Stimulated activated CD8-positive, alpha-beta memory T cell treated with anti-CD3 and anti-CD28 coated beads, Interleukin-4, amount 100 ng/mL, for 1 hour (primary cell): ENCODE measurements at places on chromosomes 1 and 21.

- DNase-seq: no peak
Measured at GRCh38 chr1:200731654-200732332, 6.9 kb upstream of the CAMSAP2 start.

DNA sequence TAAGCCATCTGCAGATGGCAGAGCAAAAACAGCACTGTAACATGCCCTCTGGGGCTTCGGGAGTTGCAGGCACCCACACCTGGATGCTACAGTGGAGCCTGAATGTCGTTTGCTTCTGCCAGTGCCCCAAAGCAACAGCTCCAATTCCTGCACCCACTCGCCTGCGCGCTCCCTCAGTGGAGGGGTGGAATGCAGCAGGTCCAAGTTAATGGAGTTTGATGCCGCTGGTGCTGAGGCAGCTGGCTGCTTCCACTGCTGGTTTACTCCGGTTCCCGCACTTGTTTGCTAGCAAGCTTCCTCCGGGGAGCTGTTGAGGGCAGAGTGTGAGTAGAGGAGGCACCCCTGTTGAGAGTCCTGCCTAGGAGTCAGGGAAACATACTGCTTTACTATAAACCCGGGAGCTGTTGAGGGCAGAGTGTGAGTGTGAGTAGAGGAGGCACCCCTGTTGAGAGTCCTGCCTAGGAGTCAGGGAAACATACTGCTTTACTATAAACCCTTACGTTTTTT lies 584.0 kb upstream of the TMPRSS15 start:
- no peak for DNase-seq

- DNase-seq: no peak
Measured at GRCh38 chr21:36035381-36035791, 24.9 kb downstream of the SETD4 start.

- no peak for DNase-seq
Measured at GRCh38 chr1:8721679-8722324, 95.6 kb downstream of the RERE start.

GRCh38 chr1:99481391-99481996 lies 164.4 kb upstream of the PALMD start:
- DNase-seq: no peak

DNA sequence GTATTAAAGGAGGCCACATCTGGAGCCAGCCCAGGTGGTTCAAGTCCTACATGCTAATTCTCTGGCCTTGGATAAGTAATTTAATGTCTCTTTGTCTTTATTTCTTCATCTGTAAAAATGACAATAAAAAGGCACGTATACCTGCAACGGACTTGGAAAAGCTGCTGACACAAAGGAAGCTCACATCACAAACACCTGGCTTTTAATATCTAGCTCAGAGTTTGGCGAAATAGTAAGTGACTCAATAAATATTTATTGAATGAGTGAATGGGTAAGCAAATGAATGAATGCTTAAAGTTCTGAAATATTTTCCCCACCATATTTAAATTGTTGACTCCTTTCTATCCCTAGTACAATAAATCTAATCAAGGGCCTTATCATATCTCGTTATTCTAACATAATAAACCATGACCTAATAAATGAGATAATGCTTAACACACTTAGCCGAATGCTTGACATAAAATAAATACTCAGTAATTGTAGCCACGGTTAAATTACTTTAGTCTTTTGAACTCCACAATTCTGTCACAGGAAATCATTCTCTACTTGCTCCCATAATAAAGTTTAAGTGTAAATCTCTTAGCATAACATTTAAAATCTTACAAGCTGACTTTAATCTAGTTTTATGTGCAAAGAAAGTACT lies 74.7 kb upstream of the PALMD start:
- DNase-seq: no peak

DNA sequence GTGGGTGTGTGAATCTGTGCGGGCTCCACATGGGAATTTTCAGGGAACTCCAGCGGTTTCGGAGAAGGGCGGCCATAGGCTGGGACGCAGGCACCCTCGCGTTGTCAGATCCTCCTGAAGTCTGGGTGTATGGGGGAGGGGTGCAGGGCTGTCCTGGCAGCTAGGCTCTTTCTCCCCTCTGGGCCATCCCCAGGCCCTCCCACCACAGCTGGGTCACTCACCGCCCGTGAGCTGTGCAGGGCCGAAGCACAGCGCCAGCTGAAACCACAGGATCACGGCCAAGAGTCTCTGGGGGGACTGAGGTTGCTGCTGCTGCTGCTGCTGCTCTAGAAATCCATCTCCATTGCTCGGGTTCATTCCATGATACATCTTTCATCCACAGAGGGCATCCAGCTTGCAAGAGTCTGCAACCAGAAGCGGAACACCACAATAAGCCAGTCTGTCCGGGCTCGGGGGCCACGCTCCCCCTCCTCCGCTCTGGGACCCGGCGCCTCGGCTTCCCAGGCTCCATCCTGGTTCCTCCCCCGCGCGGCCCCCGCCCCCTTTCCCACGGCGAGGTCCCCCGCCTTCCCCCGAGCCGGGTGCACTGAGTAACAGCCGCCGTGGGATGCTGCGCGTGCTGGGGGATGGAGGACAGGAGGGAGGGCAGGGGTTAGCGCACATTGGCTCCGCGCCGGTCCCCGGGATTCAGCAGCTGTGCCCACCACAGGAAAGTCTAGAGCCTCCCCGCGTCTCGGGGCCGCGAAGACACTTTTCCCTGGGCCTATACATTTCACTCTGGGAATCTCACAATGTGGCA lies 720 bp downstream of the SUSD4 start:
- DNase-seq: no peak

GRCh38 chr1:233656032-233656635 lies 42.2 kb downstream of the KCNK1 start:
- no peak for DNase-seq

DNA sequence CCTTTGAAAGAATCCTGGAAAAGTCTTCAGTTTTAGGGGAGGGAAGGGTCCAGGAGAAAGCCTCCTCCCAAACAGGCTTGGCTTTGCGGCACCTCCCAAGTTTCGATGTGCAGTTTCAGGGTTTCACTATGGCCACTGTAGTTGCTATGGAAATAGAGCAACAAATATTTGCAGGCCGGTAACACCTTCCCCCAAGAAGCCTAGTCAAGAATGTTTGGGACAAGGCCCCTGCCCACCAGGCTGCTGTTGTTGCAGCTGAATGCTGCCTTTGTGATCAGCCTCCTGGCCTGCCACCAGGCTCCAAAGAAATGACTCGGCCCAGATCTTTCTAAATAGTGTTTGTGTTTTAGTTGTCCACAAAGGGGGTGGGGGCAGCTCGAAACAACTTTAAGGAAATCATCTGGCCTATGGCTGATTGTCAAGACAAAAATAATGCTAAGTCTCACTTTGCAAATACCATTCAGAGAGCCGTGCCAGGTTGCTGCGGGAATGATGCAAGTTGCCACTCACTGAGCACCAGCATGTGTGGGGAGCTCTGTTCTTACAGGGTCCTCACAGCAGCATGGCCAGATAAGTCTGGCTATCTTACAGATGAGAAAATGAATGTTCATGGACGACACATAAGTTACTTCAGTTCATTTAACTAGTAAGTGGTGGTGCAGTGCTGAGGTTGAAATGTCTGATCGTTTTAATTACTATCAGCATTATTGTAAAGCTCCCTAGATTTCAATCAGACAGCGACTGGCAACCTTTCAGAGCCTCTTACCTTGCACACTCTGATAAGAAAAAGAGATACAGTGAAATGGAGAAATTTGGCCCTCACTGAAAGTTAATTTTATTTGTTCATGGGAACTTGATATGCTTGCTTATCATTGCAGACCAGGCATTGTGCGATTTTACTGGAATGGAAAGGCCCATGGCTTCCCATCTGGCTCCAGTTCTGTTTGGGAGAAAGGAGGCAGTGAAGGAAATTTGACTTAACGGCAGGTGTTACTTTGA lies 91.2 kb upstream of the JUN start:
- DNase-seq: no peak

GRCh38 chr1:114349891-114350605 lies 161.0 kb downstream of the TRIM33 start:
- no peak for DNase-seq

GRCh38 chr1:220182656-220183055 lies 88.7 kb downstream of the IARS2 start:
- DNase-seq: no peak

DNA sequence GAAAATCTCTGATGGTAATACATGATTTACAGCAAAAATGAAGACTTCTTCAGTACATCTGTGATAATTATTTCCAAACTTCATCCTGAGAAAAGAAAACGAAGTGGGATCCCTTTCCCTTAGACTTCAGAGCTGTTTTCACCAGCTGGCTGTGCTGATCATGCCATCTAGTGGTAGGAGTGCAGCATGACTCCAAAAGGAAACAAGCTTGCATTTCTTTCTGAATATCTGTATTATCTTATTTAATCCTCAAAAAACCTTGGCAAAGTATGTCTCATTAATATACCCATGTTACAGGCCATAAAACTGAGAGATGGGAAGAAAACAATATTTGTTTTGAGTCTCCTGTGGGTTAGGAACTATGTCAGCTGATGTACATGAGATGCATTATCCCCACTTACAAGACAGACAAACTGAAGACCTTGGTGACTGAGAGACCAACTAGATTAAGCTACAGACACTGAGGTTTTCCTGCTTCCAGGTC lies 9.8 kb upstream of the GJA8 start:
- no peak for DNase-seq

- no peak for DNase-seq
Measured at GRCh38 chr1:176017722-176018121, 189.4 kb downstream of the COP1 start.

GRCh38 chr1:35398739-35399138 lies 130.2 kb downstream of the ZMYM4 start:
- DNase-seq: no peak

DNA sequence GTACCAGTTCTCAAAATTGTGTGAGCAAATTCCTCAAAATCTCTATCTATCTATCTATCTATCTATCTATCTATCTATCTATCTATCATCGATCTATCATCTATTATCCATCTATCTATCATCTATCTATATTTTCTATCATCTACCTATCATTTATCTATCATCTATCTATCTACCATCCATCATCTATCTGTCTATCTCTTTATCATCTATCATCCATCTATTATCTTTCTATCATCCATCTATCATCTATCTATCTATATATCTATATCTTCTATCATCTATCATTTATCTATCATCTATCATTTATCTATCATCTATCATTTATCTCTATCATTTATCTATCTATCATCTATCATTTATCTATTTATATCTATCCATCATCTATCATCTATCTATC lies 364.7 kb upstream of the GREM2 start:
- no peak for DNase-seq
